ENCODE measurements at places on chromosomes 2 and 18.
A peak's percentile ranks its signal among the peaks of the same experiment; 100 is the strongest.

DNA sequence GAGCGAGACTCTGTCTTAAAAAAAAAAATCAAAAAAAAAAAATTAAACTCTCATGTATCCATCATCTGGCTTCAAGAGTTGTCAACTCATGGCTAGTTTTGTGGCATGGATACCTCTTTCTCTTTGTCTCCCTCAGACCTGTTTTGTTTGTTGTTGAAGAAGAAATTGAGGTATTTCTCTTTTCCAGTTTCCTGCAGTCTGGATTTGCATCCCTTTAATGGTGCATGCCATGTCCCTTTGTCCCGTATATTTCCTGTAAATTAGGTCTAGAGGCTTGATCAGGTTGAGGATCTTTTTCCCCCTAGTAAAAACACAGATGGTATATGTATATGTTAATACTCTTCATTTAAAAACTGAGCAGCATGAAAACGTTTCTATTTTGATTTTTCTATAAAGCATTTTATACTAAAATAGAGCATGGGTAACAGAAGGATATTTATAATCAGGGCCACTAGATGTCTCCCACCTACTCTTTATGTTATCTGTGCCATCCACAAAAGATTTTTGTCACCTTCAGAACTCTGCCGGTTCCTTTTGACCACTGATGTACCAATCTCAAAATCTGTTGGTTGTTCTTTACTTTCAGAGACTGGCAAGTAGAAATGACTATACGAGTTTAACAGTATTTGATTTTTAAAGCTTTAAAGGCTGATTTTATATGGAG is 80.1 kb downstream of the GALNT1 start:
- DNase-seq: no peak

- DNase-seq: no peak
Observed at GRCh38 chr2:171102802-171103201, 57.9 kb downstream of the TLK1 start.

DNA sequence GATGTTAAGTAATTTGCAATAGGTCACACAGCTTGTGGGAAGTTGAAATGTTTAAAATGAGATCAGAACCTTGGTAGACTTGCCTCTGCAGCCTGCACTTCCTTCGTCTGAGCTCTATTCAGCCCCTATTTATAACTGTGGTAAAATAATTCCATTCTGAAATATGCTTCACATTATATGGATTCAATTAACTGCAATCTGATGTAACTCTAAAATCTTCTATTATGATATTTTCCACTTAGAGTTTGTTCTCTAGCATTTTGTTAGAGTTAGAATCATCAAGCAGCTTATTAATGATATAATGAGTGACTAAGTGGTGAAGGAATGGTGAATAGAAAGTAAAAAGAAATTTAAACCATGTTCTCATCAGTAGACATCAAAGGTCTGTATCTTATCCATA is 139.6 kb upstream of the ARHGAP28 start:
- DNase-seq: no peak

- DNase-seq: peak; percentile 55
Observed at GRCh38 chr18:37299471-37300304, 265.9 kb downstream of the CELF4 start.

GRCh38 chr2:52416340-52416739 is 1351.3 kb upstream of the CHAC2 start:
- no peak for DNase-seq

- no peak for DNase-seq
Observed at GRCh38 chr2:210475706-210476105, 853 bp downstream of the LANCL1 start.

- DNase-seq: no peak
Observed at GRCh38 chr2:45728458-45728942, 77.0 kb downstream of the PRKCE start.

- no peak for DNase-seq
Observed at GRCh38 chr2:43019536-43020183, 206.7 kb downstream of the ZFP36L2 start.

GRCh38 chr2:102258386-102259074 is 52.8 kb upstream of the IL1RL1 start:
- peak; percentile 56 for DNase-seq

DNA sequence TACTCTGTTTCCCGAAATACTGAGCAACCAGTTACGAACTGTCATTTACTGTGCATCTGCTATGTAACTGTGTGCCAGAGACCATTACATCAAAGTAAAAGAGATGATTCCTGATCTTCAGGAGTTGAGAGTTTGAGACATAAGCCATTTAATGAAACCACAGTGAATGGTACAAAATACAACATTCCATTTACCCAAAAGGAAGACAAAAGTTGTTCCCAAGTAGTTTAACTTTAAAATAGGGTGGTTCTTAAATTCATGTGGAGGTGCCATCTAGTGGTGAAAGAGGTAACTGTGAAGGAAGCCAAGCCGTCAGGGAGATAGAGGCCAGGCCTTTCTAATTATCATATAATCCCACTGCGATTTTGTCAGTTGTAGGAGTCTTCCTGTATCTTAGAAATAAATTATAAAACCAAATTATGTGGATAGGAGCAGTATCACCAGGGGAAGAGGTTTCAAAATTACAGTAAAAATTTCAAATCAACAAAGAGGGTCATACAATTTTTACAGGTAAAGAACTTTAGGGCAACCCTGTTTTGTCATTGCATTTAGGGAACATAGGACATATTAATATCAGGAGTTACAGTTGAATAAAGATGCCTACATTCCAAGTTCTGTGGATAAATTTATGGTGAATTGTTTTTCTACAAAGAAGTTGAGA is 67.7 kb downstream of the EPAS1 start:
- peak; percentile 24 for DNase-seq

Measured in HS-27A (cell line).